A549 treated with AZD2906 at 1 μM for 4 hours (cell line): ENCODE measurements at places on chromosomes 2 and 18. TPM values are rescaled to one million over a fixed set of nuclear protein-coding genes. Genes with fewer than 3 reads are reported as not detected.

The RIT2 gene
- not detected in 5 replicates for total RNA-seq

The TUBA4B gene
- 0.10 to 0.32 TPM (median 0.12 TPM) in 5 replicates for total RNA-seq

The SLC5A7 gene
- not detected in 5 replicates for total RNA-seq

The C1QL2 gene
- 0.31 to 0.76 TPM (median 0.64 TPM) in 5 replicates for total RNA-seq

The ST8SIA5 gene
- total RNA-seq = 0.07 TPM in 1 of 5 replicates, not detected in the others

The NYAP2 gene
- 0.02 TPM in 2 of 5 replicates, not detected in the others for total RNA-seq

The CRYBA2 gene
- total RNA-seq = 0.10 to 0.25 TPM in 2 of 5 replicates, not detected in the others

The SOWAHC gene
- 7.5 to 9.7 TPM (median 9.2 TPM) in 5 replicates for total RNA-seq

The ALPG gene
- 0.33 to 0.55 TPM (median 0.50 TPM) in 5 replicates for total RNA-seq
